Putamen (tissue), 1 donor: ENCODE measurements at places on chromosomes 4 and X.

DNA sequence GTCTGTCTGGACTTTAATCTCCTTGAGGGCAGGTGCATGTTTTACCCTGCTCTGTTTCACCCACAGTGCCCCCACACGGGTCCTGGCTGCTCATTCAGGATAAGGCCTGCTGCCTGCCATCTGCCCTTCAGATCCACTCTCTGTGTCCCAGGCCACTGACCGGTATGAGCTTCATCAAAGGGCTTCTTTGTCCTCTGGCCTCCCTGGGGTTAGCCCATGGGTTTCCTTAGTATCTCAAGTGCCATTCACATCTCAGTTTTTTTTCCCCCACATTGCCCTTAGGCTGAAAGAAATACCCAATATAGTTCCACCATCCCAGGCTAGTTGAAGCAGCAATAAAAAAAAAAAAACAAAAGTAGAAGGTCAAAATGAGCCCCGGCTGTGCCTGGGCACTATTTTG, 9.3 kb downstream of the CD99L2 start:
- DNase-seq = no peak

DNA sequence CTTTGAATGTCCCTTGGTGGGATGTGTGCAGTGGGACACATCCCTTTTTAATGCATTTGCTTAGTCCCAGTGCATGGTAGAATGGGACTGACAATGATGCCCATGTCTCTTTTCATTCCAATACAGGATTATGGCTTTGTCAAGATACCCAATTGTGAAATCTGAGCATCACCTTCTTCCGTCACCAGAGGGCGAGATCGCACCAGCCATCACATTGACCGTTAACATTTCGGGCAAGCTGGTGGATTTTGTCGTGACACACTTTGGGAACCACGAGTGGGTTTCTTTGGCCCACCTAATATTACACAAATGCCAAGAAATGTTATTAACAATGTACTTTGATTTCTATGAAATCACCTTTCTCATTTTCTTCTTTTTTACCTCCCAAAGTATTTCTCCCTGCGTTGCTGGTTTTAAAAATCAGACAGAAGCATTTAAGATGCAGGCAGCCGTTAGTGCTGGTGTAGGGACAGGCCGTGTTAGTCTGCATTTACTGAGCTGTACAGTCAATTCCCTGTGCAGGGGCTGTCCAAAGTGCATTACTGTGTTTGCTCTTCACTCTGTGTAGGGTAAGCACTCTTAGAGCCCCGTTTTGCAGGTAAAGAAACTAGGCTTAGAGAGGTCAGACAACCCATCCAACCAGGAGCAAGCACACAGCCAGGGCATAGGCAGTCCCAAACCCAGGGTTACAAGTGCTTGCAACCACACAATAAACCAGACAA, 46.5 kb downstream of the CWH43 start:
- peak; percentile 34 for DNase-seq

DNA sequence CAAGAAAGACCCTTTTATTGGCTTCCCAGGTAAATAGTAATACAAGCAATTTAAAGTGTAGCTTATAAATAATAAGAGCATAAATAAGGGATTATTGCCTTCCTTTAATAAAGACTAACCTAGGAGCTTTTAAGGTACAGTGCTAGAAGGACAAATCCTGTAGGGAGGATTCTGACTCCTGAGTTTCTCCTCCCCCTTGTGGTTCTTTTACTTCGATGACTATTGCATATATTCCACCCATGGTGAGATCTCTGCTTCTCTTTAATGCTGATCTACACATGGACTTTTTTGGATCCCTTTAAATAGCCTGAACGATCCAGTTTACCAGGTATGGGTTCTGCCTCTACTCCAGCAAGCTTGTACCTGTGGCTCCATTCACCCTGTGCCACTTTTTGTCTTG, 2.5 kb downstream of the GALNT7 start:
- no peak for DNase-seq

DNA sequence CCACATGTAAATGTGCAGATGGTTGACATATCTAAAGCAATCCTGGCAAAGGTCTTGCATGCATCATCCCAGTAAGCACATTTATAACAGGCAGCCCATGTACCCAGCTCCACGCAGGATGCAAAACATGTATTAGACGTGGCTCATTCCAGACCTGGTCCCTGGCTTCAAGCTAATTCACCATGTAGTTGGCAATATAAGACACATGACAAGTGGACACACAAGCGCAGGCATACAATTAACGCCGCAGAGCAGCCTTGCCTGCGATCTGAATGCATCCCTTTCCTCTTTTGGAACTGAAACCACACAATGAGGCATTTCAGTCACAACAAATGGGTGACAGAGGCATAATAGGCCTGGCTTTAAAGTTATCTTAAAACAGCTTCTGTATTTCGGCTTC, 114.5 kb upstream of the TRIM2 start:
- DNase-seq = peak; percentile 45

DNA sequence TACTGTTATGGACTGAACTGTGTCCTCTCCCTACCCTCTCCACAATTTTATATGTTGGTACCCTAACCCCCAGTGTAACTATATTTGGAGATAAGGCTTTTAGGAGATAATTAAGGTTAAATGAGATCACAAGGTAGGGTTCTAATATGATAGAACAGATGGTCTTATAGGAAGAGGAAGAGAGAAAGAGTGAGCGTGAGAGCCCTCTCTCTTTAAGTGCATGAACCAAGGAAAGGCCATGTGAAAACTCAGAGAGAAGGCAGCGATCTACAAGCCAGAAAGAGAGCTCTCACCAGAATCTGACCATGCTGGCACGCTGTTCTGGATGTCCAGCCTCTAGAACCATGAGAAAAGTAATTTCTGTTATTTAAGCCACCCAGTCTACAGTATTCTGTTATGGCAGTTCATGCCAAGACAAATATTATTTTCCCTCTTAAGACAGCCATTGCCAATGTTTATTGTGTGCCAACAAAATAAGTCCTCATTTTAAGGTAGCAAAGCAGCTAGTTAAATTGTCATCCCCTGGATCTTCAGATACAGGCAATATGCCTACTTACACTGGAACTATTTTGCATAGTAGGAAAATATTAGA, 336.2 kb downstream of the MID1IP1 start:
- DNase-seq = no peak

DNA sequence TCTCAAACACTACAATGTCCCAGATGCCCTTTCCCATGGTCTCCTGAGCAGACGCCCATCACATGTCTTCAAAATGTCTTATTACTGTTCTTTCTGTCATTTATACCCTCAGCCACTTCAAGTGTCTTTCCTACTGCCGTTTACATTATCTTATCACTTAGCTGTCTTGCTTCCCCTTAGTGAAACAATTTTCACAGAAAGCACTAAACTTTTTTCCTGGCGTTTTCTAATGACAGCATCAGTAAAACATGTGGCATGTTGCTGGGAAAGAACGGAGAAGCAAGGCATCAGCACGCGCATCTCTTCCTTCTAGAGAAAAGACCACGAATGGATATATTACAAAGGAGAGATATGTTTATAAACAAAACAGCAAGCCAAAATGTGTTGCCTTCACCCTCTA, 189.7 kb upstream of the SLIT2 start:
- no peak for DNase-seq

DNA sequence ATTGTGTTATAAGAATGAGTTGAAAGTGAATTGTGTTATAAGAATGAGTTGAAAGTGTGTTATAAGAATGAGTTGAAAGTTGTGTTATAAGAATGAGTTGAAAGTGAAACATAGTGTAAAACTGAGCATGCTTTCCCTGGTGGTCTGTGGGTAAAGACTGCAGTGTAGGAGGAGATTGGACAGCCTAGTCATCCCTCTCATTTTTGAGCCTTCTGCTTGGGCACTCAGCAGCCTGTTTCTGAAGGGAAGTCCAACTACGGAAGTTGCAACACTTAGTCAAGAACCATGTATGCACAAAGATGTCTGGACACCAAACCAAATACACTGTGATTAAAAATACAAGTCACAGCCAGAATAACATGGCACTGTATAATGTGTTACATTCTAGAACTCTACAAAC, 72.6 kb downstream of the ANK2 start:
- no peak for DNase-seq

DNA sequence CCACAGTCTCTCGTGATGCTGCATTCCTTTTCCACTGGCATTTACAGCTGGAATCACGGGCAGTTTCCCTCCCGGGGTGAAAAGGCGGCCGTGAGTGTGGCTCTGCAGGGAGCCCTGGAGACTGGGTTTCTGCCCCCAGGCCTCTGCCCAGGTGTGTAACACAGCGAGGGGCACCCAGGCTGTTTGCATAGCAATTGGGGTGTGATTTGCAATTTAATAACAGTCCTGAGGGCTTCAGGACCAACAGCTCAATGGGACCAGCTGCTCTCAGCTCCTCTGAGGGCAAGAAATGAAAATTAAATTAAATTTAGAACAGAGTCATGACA, 99.0 kb upstream of the SHOX start:
- no peak for DNase-seq

DNA sequence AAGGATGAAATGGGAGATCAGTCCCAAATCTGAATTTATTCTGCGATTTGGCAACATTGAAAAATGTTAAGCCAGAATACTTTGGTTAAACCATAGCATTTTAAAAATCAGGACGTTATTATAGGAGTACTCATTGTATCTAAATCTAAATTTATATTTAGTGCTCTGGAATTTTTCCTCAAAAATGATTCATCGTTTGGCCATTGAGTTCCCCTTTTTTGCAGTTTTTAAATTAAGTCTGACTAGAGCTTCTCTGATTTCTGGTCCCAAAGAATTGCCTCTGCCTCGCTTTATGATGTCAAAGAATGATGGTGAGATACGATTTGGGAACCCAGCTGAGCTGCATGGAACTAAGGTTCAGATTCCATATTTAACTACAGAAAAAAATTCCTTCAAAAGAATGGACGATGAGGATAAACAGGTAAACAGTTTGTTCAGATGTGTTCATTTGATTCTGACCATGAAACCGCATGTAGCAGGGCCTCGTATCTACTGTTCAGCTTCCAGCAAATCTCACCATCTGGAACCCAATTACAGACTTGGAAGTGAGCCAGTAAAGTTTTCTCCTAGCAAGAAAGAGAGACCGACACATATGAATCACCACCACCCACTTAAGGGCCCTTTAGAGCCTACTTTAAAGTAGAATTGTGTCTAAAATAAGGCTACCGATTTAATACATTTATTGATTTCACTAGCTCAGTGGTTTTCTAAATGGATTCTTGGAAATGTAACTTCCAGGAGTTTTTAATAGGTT, 75.6 kb downstream of the REPS2 start:
- no peak for DNase-seq

DNA sequence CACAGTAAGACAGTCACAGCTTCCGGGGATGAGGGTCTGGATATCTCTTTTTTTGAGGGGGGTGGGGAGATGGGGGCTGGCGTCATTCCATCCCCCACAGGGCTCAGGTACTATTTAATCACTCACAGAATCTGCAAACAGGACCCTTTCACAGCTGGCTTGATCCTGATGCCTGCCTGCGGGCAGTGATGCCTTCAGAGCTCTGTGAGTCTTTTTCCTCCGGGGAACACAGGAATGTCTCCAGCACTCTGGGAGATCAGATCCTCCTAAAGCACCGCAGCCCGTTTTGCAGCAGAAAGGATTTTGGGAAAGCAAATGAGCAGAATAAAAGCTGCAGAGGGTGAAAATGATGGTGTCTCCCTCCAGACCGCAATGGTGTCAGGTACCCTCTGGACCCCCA, 13.2 kb upstream of the SHOX start:
- DNase-seq = no peak

GRCh38 chr4:146095091-146095690, 80.3 kb upstream of the LSM6 start:
- DNase-seq = peak; percentile 3

DNA sequence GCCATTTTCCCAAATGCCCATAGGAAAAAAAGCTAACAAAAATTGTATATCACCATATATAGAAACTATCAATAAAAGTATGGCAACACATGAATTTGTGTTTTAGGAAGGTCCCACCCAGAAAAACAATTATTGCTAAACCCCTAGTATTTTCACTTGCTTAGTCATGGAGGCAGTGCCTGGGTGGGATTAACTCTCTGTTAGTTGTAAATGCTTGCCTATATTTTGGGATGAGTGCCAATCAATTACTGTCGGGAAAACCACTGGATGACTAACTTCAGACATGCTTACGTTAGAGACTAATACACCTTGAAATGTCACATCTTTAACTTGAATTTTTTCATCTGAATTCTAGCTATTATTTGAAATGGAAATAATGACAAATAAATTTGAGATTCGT, 33.9 kb downstream of the TMPRSS11A start:
- DNase-seq = no peak

DNA sequence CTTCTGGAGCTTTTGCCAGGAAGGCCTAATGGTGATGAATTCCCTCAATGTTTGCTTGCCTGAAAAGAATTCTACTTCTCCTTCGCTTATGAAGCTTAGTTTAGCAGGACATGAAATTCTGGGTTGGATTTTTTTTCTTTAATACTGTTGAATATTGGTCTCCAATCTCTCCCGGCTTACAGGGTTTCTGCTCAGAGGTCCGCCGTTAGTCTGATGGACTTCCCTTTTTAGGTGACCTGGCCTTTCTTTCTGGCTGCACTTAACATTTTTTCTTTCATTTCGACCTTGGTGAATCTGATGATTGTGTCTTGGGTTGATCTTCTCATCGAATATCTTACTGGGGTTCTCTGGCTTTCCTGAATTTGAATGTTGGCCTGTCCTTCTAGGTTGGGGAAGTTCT, 17.2 kb upstream of the TMPRSS11A start:
- no peak for DNase-seq

GRCh38 chr4:178599521-178599920, 1157.3 kb upstream of the AGA start:
- no peak for DNase-seq

DNA sequence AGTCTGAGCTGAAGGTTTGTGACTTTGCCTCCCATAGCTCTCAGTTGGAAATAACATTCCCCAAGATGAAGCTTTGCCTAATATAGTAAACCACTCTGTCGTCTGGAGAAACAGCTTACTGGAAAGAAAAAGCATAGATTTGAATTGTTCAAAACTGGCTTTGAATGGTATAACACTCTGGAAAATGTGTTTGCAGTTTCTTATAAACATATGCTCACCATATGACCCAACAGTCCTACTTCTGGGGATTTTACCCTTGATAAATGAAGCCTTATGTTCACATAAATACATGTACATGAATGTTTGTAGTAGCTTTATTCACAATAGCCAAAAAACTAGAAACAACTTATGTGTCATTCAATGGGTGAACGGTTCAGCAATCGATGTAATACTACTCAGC, 10.2 kb downstream of the VEGFD start:
- DNase-seq = no peak

DNA sequence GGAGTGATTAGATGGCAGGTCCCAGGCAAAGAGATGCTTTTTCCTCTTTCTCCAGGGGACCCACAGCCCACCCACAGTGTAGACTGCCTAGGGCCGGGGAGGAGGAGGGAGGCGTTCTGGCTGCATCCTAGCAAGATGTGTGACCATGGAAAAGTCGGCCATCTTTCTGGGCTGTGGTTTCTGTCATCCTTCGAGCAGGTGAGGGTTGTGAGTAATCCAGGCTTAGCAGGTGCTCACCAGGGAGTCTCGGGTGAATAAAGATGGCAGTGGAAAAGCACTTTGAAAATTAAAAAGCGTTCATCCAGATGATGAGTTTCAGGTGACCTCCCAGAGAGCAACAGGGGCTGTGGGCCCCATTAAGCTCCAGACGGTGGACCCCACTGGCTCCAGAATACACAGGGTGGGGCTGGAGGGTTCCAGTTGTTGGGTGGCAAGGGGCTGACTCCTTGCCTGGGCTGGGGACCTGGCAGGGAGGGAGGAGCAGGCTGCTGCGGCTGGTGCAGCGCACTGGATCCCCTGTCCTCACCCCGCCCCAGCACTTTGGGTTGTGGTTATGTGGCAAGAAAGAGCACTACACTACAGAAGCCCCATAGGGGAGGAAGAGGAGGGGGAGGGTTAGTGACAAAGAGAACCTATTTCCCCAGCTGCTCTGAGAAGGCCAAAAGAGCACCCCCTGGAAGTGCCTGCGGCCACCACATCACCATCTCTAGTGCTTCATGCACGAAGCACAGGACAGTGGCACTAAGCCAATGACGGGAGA, 23.7 kb downstream of the ELF4 start:
- DNase-seq = no peak
